ENCODE measurements at places on chromosomes 3 and 15.

GRCh38 chr3:45932112-45932511, 11.2 kb upstream of the CXCR6 start:
- DNase-seq = no peak

DNA sequence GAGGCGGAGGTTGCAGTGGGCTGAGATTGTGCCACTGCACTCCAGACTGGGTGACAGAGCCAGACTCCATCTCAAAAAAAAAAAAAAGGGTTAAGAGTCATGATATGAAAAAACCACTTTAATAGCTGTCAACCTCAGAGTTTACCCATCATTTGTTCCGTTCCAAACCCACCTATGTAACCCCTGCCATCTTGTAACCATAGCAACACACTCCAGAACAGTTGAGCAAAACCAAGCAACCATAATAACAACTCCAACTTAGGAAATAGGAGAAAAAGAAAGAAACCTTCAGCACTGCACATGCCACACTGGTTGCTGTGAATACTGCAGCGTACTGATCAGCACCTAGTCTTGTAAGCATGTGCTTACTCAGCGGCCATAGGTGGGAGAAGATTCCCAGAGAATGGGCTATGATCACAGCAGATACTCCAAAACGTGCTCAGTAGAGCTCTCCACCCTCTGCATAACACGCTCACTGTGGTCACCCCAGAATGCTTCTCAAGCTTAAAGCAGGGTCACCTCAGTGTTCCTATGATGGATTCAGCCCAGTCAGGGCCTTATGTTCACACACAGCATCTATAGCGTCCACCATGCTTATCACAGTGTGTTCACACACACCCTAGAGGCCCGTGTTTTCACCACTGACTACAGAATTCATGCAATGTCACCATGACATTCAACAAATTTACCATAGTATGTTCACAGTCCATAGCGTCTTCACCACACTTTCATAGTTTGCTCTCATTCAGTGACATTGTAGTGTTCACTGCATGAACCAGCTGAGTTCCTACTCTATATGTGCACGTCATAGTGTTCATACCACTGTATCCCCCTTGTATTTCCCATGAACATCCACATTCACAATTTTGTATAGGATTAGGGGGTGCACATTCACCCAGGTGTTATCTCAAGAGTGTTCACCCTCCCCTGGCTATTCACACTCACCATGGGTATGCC, 6.5 kb upstream of the CILP start:
- DNase-seq = no peak

DNA sequence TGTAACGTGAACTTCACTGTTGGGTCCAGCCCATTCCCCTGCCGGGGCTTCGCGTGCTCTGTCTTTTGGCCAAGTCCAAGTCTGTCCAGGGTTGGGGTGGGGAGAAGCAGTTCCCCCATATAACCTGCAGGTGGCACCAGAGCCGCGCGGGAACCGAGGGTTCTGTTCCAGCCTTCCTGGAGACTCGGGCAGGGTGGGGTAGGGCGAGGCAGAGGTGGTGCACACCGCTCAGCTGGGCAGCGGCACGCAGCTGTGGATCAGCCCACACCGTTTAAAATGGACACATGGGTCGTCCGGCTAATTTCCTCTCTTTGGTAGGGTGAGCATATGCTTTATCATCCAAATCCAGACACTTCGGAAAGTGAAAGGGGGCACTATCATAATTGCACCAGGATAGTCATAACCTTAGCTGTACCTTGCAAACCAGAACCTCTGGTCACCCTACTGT, 118.1 kb downstream of the TBC1D2B start:
- peak; percentile 12 for DNase-seq

DNA sequence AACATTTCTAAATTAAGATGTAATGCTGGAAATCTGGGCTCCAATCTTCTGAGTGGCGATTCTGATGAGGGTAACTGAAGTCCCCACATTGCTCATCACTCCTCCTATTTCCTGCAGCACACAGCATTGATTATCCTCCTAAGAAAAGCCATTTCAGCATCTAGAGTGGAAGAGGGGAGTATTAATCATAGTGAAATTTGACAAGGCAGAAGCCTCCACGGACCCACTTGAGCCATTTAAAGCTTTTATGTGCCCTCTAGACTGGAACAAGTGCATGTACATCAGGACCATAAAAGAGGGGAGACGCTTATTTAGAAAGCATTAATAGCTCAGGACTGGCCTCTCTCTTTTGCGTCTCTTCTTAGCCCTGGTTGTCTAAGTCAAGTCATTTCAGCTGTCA, 25.8 kb downstream of the AQP9 start:
- DNase-seq = peak; percentile 46

DNA sequence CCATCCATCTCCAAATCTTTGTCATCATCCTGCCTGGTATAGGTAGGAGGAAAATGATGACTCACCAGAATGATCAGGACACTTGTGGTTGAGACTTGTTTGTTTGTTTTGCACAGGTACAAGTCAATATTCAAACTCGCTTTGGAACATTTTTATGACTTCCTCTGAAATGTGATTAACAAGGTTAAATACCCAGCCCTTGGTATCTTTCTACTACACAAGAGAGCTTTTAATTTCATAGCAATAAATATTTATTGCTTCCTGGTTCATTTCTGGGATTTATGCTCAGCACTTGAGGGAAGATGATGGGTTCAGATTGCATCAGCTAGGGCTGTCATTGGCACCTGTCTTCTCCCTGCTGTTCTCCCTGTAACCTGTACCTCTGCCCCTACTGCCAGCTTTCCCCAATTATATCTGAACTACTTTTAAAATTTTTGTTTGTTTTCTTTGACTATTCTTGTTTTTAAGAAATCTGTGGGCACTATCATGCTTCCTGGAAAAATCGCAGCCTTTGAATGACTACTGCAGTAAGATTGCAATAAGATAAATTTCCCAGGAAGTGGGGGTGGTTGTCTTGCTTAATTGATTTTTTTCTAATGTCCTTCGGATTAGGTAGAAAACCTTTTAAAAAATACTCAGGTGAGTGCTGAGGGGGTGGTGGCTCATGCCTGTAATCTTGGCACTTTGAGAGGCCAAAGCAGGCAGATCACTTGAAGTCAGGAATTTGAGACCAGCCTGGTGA, 24.3 kb upstream of the GCNT3 start:
- DNase-seq = peak; percentile 43

DNA sequence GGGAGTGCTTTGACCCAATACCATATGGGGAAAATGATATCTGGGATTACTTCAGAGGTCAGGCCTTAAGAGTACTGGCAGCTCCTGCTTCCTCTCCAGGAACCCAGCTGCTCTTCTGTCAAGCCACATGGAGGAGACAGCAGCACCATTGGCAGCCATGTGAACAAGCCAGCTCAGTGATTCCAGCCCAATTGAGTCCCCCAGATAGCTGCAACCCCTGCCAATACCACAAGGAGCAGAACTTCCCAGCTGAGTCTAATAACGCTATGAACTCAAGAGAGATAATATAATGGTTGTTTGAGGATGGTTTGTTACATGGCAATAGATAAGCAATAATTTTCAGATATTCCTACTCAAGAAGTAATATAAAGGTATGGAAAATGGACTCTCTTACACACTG, 126.8 kb upstream of the CPNE4 start:
- no peak for DNase-seq

- DNase-seq = no peak
Measured at GRCh38 chr3:62368705-62369475, 4.5 kb downstream of the FEZF2 start.

DNA sequence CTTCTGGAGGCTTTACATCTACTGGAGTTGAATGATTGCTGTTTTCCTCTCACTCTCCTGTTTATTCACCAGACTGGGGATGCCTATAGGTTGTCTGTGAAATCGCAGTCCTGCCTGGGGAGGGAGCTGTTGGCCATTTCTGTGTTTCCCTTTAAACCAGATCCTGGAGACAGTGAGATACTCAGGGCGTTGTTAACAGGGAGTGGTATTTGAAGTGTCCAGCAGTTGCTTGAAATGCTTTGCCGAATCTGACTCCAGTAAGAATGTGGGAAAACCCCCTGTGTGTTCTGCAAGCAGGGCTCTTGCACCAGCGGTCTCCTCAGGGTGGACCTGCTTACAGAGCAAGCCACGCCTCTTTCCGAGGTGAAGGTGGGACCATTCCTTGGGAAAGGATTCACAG, 4.3 kb upstream of the LRRK1 start:
- no peak for DNase-seq

GRCh38 chr15:40313531-40314398, 6.0 kb upstream of the PLCB2 start:
- DNase-seq = peak; percentile 56

- no peak for DNase-seq
Measured at GRCh38 chr15:55197362-55197705, 593 bp upstream of the RSL24D1 start.

DNA sequence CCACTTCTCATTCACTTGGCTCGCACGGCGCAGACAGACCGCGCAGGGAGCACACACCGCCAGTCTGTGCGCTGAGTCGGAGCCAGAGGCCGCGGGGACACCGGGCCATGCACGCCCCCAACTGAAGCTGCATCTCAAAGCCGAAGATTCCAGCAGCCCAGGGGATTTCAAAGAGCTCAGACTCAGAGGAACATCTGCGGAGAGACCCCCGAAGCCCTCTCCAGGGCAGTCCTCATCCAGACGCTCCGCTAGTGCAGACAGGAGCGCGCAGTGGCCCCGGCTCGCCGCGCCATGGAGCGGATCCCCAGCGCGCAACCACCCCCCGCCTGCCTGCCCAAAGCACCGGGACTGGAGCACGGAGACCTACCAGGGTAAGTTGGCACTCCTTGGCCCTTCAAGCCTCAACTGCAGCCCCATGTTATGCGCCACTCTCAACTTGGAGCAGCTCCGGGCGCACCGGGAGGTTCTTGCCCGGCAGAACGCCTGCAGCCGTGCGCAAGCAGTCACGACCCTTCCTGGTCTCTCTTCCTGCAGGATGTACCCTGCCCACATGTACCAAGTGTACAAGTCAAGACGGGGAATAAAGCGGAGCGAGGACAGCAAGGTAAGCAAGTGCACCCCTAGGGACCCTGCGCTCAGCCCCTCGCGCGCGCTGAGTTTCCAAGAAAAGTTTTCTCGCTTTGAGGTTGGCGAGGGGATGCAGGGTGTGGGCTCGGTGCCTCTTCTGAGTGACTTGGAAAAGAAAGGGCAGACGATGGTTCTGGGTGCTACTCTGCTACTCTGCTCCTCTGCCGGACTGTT, at the start of gene BHLHE40:
Gene BHLHE40, plus strand, starts transcription at position 10 of the 801 bp plus-strand sequence. Its CDS starts 282 bp downstream, at position 292.
- DNase-seq = no peak

DNA sequence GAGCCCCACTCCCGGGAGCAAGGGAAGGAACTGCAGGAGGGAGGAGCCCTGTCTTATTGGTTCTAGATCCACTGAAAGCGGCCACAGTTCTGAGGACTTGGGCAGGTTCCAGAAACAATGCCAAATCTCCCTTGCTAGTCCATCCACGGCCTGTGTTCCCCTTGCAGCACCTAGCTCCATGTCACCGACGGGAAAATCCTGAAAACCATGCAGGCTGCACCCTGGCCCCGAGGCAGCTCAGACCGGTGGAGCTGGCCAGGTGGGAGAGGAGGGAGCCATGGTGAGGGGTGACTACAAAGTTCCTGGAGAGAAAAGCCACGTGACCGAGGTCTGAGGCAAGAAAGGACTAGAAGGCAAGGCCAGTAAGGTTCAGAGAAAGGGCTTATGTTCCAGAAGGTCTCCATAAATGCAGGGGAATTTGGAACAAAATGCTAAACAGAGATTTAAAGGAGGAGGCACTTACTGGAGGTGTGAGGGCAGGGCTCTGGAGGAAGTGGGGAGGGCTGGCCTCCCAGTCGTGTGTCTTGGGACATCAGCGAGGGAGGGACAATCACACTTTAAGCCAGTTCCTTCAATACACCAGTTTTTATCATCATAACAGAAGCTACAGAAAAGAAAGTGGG, 5.4 kb downstream of the MGLL start:
- no peak for DNase-seq

Data from DMS79 (cell line).